ENCODE measurements at places on chromosomes 4 and X. TPM values are rescaled to one million over a fixed set of nuclear protein-coding genes. Genes with fewer than 3 reads are reported as not detected.

DNA sequence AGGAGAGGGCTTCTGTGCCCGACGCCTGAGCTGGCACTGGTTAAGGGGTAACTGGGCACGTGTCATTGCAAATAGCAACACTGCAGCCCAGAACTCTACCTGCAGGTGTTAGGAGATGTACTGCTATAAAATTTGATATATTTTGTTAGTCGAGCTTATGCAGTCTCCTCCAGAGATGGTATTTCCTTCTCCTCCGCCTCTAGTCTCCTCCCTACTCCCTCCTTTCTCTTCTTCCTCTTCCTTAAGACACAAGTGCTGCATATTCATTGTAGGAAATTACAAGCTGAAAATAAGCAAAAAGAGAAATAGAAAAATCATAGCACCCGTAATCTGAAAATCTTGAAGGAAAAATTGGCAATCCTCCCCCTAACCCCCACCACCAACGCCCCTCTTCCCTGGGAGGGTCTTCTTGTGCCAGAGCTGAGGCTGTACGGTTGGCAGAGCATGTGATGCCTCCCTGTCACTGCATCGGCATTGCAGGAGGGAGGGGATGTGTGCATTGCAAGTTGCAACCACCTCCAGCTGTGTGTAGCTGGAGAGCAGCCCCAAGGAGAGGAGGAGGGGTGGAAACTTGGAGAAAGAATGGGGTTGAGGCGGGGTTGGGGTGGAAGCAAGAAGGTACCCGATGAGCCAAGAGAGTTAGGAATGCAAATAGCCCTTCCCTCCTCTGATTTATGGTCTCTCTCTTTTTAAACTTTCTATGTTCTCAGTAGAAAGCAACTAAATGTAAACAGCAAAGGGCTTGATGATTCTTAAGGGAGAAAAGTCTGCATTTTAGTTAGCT lies 48.3 kb upstream of the MND1 start:
- H3K36me3 ChIP-seq = no peaks in the 10 kb centered on the region
- H3K4me3 ChIP-seq = no peak overlapping the region
- H3K27me3 ChIP-seq = no peaks in the 10 kb centered on the region
- DNase-seq = no peak
- no peak overlapping the region for H3K27ac ChIP-seq
- no peaks in the 10 kb centered on the region for H3K4me1 ChIP-seq

- H3K4me3 ChIP-seq = no peak overlapping the region
- H3K27me3 ChIP-seq = no peaks in the 10 kb centered on the region
- no peak overlapping the region for H3K27ac ChIP-seq
- peaks cover 16% of the 10 kb centered on the region for H3K4me1 ChIP-seq
Measured at GRCh38 chr4:5824635-5825034, 68.3 kb downstream of the CRMP1 start.

SSX3 gene
- polyA plus RNA-seq = not detected

GSPT2 gene
- polyA plus RNA-seq = 12.4 TPM

DNA sequence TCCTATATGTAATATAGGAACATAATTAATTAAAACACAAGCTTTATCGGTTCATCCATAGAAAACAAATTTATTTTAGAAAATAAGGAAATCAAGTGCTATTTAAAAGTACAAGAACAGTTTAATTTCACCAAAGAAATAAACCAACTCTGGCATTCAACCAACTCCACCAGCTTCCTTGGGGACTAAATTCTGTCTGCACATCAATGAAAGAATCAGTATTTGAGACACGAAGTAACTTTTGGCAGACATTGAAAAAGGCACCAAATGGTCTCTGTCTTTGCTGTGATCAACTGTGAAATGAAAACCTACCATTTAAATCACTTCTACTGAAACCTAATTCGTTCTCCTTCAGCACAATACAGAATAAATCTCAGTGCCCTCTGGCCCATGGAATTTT lies 719.7 kb upstream of the GRIA3 start:
- H3K27me3 ChIP-seq = no peaks in the 10 kb centered on the region
- DNase-seq = no peak
- H3K4me3 ChIP-seq = no peak overlapping the region
- no peak overlapping the region for H3K27ac ChIP-seq

GRCh38 chr4:184898793-184899192 lies 73.0 kb upstream of the ACSL1 start:
- peaks cover 13% of the 10 kb centered on the region for H3K4me1 ChIP-seq
- no peak overlapping the region for H3K27ac ChIP-seq
- no peak for DNase-seq
- H3K27me3 ChIP-seq = no peaks in the 10 kb centered on the region
- no peaks in the 10 kb centered on the region for H3K36me3 ChIP-seq

DNA sequence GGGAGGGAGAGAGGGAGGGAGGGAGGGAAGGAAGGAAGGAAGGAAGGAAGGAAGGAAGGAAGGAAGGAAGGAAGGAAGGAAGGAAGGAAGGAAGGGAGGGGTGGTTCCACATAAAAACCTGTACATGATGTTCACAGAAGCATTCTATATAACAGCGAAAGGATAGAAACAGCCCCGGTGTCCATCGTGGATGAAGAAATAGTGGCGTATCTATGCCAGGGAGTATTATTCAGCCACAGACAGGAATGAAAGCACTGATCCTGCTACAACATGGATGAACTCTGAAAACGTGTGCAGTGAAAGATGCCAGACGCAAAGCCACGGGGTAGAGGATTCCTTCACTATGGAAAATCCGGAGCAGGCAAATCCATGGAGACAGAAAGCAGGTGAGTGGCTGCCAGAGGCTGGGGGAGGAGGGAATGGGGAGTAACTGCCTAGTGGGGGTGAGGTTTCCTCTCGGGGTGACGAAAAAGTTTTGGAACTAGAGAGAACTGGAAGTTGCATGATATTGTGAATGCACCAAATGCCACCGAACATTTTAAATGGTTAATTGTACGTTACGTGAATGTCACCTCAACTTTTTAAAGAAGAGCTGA lies 92.2 kb downstream of the ABLIM2 start:
- DNase-seq = no peak
- no peaks in the 10 kb centered on the region for H3K27me3 ChIP-seq
- no peak overlapping the region for H3K27ac ChIP-seq
- no peaks in the 10 kb centered on the region for H3K4me1 ChIP-seq

DNA sequence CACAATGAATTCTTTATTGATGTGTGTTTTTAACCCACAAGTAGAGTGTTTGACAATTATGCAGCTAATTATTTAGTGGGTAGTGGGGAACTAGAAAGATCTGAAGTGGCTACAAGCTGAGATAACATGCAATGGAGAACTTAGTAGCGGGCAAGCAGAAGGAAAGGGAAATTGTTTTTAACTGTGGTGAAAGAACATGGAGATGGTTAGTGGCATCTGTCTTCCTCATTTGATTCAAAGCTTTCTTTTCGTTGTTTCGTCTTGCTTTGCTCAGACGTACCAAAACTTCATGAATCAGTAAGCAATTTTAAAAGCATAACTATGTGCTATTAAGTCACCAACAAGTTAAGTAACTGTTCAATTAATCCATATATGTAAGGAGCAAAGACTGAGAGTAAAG lies 169.9 kb downstream of the BANK1 start:
- H3K4me3 ChIP-seq = no peak overlapping the region
- no peaks in the 10 kb centered on the region for H3K4me1 ChIP-seq
- no peaks in the 10 kb centered on the region for H3K27me3 ChIP-seq
- H3K36me3 ChIP-seq = no peaks in the 10 kb centered on the region
- H3K27ac ChIP-seq = no peak overlapping the region

CFAP47 gene
- polyA plus RNA-seq = 0.13 TPM

DNA sequence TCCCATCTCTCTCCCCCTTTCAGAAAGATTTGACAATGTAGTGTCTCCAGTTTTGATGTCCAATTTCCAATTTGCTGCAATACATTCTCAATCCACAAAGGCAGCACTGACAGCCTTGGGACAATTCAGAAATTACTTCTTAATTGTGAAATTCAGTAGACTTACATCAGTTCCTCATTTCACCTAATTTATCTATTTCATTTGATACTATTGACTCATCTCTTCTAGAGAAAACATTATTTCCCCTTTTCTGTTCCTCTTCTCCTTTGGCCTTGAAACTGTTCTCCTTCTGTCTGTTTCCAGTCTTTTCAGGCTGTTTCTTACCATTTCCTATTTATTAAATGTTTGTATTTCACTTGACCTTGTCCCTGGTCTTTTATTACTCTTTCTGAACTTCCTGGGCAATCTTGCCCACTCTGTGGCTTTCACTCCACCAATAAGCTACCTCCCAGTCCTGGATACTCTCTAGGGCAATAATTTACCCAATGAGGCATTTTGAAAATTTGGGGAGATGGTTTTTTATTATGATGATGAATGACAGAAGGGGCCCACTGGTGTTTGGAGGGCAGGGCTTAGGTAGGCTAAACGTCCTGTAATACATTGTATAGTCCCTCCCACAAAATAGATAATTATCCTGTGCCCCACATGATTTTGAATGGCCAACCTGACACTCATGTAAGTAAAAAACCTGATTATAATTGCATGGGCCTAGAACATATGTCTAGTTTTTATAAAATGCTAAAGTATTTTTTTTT lies 498.0 kb upstream of the BOD1L1 start:
- no peak overlapping the region for H3K4me3 ChIP-seq
- H3K27ac ChIP-seq = peak overlapping the region; percentile 36
- no peaks in the 10 kb centered on the region for H3K27me3 ChIP-seq
- peak; percentile 49 for DNase-seq

GRCh38 chr4:12562021-12562420 lies 922.1 kb downstream of the RAB28 start:
- no peak overlapping the region for H3K4me3 ChIP-seq
- no peak for DNase-seq

DNA sequence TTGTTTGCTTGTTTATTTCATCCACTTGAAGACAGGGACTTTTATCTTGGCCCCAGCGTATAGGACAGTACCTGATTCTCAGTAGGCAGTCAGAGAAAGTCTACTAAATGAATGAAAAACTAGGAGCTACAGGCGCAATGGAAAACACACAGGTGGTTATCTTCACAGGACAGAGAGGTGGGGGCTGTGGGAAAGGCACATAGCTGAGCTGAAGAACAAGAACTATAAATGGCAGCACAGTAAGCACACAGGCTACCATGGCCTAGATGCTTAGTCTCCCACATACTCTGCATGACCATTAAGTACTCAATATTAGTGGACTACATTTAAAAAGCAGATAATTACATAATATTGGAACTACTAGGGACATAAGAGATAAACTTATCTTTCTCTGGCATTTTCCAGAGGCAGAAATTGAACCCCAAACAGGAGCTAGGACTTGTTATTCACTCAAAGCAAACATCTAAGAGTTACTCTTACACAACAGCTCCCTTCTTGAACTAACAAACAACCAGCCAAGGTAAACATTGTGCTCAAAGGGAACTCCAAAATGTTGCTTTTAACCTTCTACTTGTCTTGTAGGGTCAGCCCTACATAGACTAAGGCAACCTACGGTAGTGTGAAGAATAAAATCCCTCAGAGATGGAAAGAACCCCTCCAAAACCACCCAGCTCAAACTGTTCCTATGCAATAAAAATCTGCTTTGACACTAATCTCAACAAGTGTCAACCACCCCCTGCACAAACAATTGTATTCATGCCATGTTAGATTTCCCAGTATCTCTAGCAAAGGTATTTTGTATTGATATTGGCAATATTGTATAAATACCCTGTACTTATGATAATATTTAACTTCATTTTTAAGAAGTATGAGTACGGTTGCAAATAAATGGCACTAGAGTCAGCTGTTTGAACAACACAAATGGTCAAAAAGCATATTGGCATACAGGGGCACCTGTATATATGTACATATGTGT lies 593.6 kb downstream of the KLHL13 start:
- H3K36me3 ChIP-seq = no peaks in the 10 kb centered on the region
- DNase-seq = no peak
- no peaks in the 10 kb centered on the region for H3K27me3 ChIP-seq
- H3K4me3 ChIP-seq = no peak overlapping the region
- no peaks in the 10 kb centered on the region for H3K4me1 ChIP-seq

GRCh38 chr4:30768277-30768676 lies 48.1 kb downstream of the PCDH7 start:
- no peak overlapping the region for H3K27ac ChIP-seq
- H3K4me1 ChIP-seq = no peaks in the 10 kb centered on the region
- H3K4me3 ChIP-seq = no peak overlapping the region
- H3K27me3 ChIP-seq = no peaks in the 10 kb centered on the region

DNA sequence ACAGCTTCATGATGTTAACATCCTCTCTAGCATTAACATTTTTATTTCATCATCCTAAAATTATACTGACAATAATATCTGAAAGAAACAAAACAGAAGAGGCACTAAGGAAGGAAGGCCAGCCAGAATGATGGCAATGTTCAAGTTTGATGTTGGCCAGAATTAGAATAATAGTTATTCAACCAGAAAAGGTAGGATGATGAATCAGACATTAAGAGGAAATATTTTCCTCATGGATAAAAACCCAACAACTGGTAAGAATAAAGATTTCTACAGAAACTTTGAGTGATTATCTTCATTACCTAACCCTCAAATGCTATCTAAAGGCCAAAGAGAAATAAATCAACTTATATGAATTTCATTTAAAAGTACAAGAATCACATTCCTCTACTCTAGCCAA lies 105.2 kb downstream of the PDE5A start:
- no peaks in the 10 kb centered on the region for H3K36me3 ChIP-seq
- no peaks in the 10 kb centered on the region for H3K4me1 ChIP-seq
- no peak overlapping the region for H3K4me3 ChIP-seq
- H3K27ac ChIP-seq = no peak overlapping the region
- no peaks in the 10 kb centered on the region for H3K27me3 ChIP-seq
- DNase-seq = no peak

MAGEA1 gene
- polyA plus RNA-seq = not detected

SPANXN4 gene
- polyA plus RNA-seq = not detected

DNA sequence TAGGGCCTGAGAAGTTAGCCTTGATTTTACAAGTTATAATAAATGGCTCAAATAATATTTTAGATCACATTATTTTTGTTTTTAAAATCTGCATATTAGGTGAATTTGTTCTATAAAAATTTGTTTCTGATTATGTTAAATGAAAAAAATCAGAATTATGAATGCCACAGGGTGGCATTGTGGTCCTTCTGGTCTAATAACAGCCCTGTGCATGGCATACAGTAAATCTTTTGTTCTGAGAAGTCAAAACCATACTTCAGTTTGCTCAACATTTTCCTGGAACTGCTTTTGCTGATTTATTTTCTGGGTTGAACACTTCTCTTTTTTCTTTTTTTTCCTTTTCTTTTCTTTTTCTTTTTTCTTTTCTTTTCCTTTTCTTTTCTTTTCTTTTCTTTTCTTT lies 101.0 kb upstream of the UBQLN2 start:
- DNase-seq = no peak
- H3K4me1 ChIP-seq = no peaks in the 10 kb centered on the region
- no peak overlapping the region for H3K27ac ChIP-seq
- H3K36me3 ChIP-seq = no peaks in the 10 kb centered on the region
- H3K4me3 ChIP-seq = no peak overlapping the region
- H3K27me3 ChIP-seq = no peaks in the 10 kb centered on the region

DNA sequence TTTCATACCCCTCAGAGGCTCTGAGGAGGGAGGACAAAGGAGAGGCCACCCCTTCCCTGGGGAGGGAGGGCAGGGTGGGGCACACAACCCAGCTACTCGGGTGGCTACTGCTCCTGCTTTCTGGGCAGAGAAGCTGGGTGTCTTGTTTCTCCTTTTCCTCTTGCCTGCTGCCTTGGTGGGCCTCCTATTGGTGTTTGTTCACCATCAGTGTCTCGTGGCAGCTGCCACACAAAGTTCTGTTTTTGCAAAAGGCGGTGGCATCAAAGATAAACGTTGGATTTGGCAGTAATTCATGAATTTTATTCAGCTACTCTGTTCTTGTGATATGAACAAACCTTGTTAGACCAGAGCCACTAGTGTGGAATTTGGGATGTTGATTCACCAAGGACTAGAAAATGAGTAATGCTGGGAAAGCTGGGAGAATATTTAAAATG lies 153.0 kb upstream of the SCML1 start:
- H3K27me3 ChIP-seq = no peaks in the 10 kb centered on the region
- no peaks in the 10 kb centered on the region for H3K4me1 ChIP-seq
- H3K36me3 ChIP-seq = no peaks in the 10 kb centered on the region
- no peak overlapping the region for H3K27ac ChIP-seq
- no peak overlapping the region for H3K4me3 ChIP-seq

Measured in GM12878 (cell line).